ENCODE measurements at places on chromosomes 5 and 9. TPM values are rescaled to one million over a fixed set of nuclear protein-coding genes. Genes with fewer than 3 reads are reported as not detected.

The LCN15 gene
- total RNA-seq, result not detected

The PLAC8L1 gene
- 0.82 TPM for total RNA-seq

The C7 gene
- 8.2 TPM for total RNA-seq

The GTF2H2C gene
- 110 TPM for total RNA-seq

The OSMR gene
- 0.82 TPM for total RNA-seq

The ORM2 gene
- not detected for total RNA-seq

The UNC13B gene
- 17.9 TPM for total RNA-seq

The ECSCR gene
- total RNA-seq, result 4.9 TPM

The EXOSC3 gene
- total RNA-seq, result 73.4 TPM

DNA sequence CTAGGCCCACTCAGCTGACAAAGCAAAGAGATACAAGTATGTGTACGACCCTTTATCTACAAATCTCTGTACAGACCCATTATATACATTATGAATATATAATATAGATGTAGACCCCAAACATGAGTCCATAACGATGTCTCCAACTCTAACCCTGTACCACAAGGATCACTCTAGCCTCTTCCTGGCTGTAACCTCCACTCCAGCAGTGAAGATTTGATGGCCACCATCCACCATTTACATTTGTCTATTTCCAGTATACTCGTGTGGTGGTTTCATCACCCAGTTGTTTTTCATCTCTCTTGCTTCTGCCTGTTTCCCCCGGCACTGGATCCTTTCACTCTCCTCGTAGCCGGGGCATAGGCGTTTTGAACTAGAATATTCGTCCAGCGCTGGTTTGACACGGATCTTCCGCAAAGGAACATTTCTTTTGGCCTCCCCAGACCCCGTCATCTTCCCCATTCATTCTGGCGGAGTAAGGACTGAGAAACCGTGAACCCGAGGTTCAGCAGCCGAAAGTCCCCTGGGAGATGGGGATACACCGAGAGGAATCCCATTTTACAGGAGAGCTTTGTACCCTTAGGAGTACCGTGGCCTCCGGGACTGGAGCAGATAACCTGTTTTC, 828 bp upstream of the TRIO start:
- no peak for DNase-seq

DNA sequence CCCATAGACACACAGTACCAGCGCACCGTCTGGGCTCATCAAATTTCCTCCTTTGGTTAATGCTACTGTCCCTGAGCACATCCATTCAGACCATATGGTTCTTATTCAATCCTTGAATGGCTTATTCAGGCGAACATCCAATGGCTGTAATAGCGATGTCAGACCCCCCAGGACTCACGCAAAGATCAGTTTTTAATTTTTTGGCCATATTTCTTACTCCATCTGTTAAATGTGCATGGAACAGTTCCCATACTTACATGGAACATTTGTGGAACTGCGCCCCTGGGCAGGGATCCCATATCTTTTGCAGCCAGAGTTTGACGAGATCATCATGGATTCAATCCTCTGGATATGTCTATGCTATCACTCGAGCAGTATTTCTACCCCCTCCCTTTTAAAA, 213.2 kb downstream of the ADAMTS6 start:
- no peak for DNase-seq

- no peak for DNase-seq
These were observed 49.7 kb downstream of the AHRR start for GRCh38 chr5:370959-371810.

- DNase-seq, result no peak
These were observed 274.0 kb upstream of the DAPK1 start for GRCh38 chr9:87223392-87224246.

DNA sequence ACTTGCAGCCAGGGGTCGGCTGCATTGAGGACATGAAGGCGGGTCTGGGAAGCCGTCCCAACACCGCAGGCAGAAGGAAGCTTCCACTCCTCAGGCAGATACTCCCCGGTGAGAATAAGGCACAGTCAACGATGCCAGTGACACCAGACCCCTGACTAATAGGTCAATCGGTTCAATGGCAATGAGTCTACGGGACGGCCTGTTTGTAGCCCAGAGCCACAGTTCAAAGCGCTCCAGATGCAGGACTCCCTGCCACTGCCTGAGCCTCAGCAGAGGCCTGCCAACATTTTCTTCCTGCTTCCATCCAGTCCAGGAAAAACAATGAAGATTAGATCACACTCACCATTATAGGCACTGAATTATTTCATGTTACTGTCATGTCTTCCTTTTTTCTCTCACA, 84.5 kb upstream of the SIMC1 start:
- no peak for DNase-seq

DNA sequence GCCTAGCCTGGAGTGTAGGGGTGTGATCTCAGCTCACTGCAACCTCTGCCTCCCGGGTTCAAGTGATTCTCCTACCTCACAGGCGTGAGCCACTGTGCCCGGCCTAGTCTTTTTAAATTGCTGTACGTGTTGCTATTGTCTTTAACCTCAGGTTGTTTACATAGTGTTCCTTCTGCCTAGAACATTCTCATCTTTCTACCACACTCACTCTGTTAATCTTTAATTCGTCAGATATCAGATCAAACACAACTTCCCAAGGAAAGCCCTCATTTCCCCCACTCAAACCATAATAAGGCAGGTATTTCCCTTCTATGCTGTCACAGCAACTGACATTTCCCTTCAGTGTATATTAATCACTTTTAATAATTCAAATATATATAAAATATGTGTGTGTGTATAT, 1310.0 kb upstream of the C9orf72 start:
- no peak for DNase-seq

DNA sequence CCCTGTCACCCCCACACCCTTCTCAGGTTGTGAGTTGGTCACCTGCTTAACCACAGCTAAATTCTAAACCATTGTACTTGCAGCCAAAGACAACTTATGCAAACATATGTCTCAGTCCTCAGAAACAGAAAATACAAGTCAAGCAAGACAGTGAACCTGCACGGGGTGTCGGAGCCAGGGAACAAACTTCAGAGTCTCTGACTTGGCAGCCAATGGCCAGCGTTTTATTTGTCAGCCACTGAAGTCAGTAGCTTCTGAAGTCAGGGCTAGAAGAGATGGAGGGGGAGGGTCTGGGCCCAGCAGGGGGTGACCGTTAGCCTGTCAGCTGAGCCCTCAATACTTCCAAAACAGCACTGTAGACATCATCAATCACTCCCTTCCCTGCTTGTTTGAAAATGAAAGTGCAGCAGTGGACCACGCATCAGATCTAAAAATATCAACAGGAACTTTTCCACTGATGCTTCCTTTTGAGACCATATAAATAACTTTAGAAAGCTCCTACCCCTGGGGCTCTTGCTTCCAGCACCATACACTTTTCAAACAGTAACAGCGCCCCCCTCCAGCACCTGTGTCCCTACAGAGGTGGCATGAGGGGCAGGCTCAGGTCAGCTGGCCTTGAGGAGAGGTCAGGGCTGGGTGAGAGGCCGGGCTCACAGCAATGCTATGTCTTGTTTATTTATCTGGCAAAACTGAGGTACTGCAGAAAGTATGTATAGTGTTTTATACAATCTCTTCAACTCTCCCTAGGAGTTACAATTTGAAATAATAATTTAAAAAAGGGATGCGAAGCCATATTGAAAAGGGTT, 142.5 kb downstream of the ACER2 start:
- DNase-seq, result no peak

DNA sequence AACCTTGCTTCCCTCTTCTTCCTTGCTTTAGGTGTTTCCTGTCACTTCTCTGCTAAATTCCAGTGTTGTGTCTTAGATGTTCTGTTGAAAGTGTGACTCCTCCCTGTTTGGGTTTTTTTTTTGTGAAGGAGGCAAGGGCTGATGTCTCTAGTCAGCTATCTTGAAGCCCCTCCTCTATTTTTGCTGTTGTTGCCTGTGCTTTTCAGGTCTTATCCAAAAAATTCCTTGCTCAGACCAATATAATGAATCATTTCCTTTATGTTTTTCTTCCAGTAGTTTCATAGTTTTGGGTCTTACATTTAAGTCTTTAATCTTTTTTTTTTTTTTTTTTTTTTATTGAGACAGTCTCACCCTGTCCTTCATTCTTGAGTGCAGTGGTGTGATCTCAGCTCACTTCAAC, 22.3 kb downstream of the RIC1 start:
- no peak for DNase-seq

- DNase-seq, result no peak
These were observed 18.3 kb downstream of the SPINK9 start for GRCh38 chr5:148353634-148354033.

- DNase-seq, result no peak
These were observed 57.1 kb upstream of the NMUR2 start for GRCh38 chr5:152462021-152462721.

GRCh38 chr9:1880038-1880565, 135.0 kb upstream of the SMARCA2 start:
- no peak for DNase-seq

GRCh38 chr9:113522419-113522818, 58.9 kb downstream of the RGS3 start:
- DNase-seq, result no peak

- DNase-seq, result no peak
These were observed 6.2 kb downstream of the TERT start for GRCh38 chr5:1288439-1289335.

- DNase-seq, result no peak
These were observed 75.9 kb downstream of the RAD23B start for GRCh38 chr9:107358986-107359385.

GRCh38 chr9:93194221-93194625, 10.3 kb downstream of the WNK2 start:
- DNase-seq, result no peak

GRCh38 chr9:107948601-107949000, 459.0 kb upstream of the KLF4 start:
- DNase-seq, result no peak

DNA sequence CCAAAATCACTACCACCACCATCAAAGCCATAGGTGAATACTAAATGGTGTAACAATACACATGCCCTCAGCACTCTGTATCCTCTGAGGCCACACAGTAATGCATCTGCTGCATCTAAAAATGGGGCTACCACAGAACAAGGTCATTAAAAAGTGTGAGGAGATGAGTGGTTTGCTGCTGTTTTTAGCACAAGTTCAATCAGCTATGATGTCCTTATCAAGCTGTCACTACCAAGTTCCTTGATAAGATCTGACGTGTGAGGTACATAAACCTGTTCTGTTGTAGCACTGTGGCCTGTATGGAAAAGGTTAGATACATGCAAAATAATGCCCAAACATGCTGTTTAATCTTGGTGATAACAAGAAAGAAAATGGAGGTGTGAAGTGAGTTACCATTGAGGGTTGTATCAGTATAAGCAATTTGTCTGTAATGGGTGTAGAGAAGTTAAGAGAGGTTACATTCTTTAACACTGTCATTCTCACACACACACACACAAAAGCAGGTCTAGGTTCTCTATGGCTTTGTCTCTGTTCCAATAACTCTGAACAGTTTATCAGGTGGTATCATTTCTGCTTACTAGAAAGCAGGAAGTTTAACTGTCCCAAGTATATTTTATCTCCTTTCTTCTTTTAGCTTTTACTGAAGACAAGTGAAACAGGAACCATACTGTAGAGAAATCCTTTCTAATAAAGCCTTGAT, 252.9 kb downstream of the CWC27 start:
- DNase-seq, result no peak

- no peak for DNase-seq
These were observed 583 bp downstream of the DIAPH1 start for GRCh38 chr5:141618030-141618803.

GRCh38 chr9:3177146-3177761, 333.4 kb upstream of the PUM3 start:
- no peak for DNase-seq

GRCh38 chr9:96636368-96636767, 16.7 kb upstream of the CDC14B start:
- no peak for DNase-seq

GRCh38 chr9:90476058-90476457, 166.6 kb downstream of the DIRAS2 start:
- no peak for DNase-seq

GRCh38 chr9:22143799-22144625, 134.9 kb upstream of the CDKN2B start:
- no peak for DNase-seq

GRCh38 chr9:79116041-79116440, 455.7 kb upstream of the TLE4 start:
- DNase-seq, result no peak

DNA sequence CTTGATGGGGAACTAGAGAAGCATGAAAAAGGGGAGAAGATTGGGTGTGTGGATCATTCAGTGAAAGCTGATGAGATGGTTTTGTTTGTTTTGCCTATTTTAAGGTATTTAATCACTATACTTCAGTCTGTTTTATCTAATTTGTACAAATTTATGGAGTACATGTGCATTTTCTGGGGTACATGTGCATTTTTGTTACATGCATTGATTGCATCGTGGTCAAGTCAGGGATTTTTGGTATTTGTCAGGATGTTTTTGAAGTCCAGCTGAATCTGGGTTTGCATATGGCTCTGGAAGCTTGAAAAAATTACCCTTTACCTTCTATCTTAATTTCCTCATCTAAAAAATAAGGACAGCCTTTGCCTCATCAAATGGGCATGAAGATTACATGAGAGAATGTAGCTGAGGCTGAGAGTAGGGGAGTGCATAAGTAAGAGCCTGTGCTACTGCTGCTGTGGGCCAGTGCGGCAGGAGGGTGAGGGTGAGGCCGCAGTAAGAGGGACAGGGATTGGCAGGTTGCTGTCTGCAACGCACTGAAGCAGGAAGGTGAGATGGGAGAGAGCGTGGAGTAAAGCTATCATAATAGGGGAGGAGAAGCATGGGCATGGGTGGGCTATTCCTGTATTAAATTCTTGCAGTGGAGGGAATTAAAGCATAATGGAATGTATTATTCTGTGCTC, 139.8 kb downstream of the NPR3 start:
- DNase-seq, result no peak

DNA sequence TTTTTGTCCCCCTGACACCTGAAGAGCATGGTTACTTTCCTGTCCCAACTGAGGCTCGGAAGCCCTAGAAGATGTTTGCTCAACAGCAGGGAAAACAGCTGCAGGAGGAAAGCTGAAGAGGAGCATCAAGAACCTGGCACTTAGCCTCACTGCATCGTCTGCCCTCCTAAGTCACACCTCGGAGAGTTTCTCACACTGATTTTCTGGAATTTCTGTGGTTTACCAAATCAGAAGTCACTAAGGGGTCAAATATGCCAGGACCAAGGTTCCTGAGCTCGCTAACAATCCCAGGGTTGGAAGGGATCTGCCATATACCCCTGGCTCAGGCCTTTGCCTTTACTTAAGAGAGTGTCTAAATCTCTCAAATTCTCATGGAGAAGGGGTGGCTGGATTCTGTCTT, 5.3 kb downstream of the IL12B start:
- DNase-seq, result no peak

DNA sequence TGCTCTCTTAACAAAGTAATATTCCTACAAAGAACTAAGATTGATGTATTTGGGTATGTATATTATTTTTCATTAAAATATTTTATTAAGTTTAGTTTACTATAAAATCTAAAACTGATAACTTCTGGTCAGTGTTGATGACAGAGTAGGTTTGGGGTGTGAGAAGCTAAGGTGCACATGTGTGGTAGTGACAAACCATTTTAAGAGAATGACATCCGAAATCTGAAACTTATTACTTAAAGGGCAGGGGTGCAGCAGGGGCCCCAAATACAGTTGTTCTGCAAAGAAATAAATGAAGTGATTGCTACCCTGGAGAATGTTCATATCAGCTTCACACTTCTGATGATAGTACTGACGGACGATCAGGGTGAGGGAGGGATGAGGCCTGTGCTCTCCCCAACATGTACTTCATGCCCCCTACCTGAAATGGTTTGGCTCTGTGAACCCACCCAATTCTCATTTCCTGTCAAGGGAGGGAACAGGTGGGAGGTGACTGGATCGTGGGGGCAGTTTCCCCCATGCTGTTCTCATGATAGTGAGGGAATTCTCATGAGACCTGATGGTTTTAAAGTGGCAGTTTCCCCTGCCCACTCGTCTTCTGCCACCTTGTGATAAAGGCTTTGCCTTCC, 125.3 kb upstream of the RFX3 start:
- DNase-seq, result no peak

GRCh38 chr5:110063640-110064602, 374.2 kb downstream of the MAN2A1 start:
- DNase-seq, result no peak
